GM23338 (cell line): ENCODE measurements at places on chromosomes 5 and 9. TPM values are rescaled to one million over a fixed set of nuclear protein-coding genes. Genes with fewer than 3 reads are reported as not detected.

Gene HTR4
- total RNA-seq, result 0.10 TPM in 1 of 2 replicates, not detected in the other

Gene SLC4A9
- total RNA-seq, result 0.08 TPM in 1 of 2 replicates, not detected in the other

Gene SPATA31A3
- total RNA-seq, result not detected in 2 replicates

Gene SPARC
- total RNA-seq, result 203 and 218 TPM in 2 replicates

Gene FOXD4
- 0.31 TPM in 1 of 2 replicates, not detected in the other for total RNA-seq

Gene C5orf58
- 1.0 TPM in 1 of 2 replicates, not detected in the other for total RNA-seq
